ELR (cell line): ENCODE measurements at places on chromosomes 12 and 14.

DNA sequence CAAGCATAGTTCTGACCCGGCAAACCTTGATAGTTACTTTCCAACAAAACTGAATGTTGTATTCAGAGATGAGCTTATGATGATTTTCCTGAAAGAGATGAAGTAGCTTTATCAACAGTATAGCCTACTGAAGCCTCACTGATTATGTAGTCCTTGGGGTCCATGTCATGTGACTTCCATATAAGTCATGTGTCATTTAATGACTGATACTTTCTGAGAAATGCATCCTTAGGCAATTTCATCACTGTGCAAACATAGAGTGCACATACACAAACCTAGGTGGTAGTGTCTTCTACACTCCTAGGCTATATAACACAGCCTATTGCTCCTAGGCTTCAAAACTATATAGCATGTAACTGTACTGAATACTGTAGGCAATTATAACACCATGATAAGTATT, 28.5 kb upstream of the TUBA1C start:
- DNase-seq = no peak

DNA sequence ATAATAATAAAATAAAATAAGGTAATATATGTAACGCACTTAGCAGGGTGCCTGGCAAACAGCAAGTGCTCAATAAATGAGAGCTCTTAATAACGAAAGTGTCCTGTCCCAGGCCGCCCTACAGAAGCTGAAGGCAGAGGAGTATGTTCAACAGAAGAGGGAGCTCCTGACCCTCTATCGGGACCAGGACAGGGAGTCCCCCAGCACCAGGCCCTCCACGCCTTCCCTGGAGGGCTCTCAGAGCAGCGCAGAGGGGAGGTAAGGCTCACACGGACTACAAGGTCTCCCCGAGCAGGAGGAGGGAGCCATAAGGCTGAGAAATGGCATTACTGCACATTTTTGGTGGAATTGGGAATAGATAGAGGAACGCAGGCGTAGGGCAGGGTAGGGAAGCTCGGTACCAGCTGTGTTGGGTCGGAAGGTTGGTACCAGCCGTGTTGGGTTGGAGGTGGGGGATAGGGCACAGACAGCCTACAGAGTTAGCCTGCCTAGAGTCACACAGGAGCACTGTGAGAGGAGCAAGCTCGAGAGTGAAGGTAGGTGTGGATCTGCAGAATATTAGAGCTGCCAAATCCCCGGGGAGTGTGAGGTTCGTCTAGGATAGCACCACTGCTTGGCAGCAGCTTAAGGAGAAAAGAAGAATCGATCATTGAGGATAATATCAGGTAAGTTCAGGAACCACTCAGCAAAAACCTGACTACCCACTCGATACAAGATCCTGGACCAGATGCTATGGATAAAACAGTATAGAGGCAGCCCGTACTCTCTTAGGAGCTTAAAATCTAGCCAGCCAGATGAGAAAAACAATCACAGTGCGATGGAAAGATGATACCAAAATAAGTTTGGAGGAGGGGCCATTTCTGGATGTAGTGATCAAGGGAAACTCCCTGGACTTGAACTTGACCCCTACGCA, 15.3 kb downstream of the TNFRSF1A start:
- DNase-seq = peak; percentile 75

DNA sequence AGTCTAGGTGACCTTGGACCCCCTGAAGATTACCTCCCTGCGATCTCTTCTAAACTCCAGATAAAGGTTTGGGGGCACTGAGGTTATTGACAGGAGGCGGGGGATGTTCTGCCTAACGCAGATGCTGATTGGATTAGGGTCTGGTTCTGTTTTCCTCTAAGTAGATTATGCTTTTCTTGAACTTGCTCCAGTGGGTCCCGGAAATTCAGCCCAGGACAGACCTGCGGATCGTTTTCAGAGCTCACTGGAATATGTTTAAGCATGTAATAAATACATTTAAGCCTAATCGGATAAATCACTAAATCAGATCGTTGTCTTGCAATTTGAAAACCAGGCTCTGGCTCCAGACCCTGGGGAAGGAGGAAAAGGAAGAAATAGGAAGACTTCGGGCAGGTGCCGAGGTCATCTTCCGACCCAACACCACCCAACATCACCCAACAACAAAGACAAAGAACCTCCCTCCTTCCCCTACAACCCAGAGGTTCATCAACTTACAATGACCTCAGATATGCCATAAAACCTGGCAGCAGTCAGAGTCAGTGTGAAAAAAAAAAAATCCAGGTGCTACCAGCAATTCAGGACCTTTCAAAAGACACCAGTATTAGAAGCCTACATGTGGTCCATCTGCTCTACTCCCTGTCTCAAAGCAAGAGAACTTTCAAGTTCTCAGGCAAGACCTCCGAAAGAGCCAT, 148.4 kb downstream of the KSR2 start:
- no peak for DNase-seq

GRCh38 chr12:21451529-21451928, 14.1 kb downstream of the PYROXD1 start:
- DNase-seq = peak; percentile 56

DNA sequence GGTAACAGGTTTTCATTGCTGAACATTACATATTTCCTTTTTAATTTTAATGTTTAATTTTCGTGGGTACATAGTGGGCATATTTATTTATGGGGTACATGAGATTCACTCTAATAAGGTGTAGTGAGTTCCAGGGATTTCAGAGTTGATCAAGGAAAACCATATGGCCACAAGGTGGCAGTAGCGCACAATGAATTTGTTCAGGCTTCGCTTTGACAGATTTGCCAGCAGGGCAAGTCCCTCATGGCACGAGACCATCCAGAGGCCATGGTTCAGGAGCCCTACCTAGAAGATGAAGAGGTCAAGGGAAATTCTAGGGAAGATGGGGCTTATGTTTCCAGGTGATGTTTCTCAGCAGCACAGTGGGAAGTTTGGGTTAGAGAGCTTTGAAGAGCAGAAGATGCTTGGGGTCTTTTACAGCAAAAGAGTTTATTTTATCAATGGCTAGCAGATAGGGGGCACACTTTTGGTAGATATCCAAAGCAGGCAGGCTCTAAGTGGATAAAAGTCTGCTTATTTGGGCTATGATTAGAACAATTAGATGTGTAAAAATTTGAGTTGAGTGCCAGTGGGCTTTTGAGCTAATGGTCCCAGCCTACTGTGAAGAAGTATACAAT, 1004.4 kb downstream of the AACS start:
- DNase-seq = peak; percentile 61

DNA sequence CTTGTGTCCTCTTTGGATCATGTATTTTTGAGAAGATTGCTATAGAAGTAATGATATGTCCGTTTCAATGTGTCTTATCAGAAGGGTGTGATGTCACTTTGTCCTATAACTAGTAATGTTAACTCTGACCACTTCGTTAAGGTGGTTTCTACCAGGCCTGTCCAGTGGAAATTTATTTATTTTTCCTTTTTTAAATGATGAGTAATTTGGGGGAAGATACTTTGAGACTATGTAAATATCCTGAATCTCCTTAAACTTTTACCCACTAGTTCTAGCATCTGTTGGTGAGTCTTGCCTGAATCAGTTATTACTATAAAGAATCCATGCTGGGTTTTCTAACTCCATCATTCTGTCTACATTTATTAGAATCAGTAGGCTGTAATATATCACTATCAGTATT, 15.3 kb downstream of the EP400 start:
- DNase-seq = peak; percentile 63

DNA sequence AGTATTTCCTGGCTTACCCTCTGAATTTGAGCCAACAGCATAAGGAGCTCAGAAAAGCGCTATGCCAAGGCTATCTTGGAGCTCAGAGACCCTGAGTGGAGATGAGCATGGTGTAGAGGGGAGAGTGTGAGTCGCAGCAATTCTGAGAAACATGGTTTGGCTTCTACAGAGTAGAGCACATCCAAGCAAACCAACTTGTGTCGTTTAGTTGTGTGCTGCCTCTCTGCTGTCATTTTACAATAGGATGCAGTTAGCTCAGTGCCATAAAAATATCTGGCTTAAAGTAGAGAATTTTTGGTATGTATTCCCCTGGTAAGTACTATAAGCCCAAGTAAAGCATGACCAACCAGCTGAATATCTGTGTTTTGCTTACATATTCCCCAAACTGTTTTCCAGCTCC, 249.2 kb downstream of the TRHDE start:
- DNase-seq = no peak

GRCh38 chr12:10456856-10457255, 3.7 kb upstream of the KLRC1 start:
- DNase-seq = no peak

DNA sequence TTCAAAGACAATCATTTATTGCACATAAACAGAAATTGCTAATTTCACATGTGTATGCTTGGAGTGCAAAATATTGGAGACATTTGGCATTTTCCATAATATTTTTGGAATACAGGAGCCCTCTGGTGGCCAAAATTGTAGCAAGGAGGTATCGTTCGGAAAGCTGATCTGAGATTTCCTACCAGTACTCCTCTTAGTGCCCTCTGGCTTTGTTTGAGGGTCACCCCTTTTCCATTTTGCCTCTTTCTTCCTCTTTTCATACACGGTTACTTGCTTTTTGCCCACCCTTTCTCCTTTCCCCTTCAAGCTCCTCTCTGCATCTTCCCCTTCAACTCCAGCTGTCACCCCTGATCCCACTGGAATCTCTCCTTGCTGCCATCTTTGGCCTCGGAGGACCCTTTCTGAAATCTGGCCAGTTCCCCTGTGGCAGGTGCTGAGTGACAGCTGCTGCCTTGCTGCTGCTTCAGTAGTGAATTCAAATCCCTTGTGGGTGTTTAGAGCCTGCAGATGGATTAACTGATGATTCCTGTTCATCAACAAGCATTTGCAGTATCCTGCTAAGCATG, 164.6 kb upstream of the PARP11 start:
- peak; percentile 69 for DNase-seq

DNA sequence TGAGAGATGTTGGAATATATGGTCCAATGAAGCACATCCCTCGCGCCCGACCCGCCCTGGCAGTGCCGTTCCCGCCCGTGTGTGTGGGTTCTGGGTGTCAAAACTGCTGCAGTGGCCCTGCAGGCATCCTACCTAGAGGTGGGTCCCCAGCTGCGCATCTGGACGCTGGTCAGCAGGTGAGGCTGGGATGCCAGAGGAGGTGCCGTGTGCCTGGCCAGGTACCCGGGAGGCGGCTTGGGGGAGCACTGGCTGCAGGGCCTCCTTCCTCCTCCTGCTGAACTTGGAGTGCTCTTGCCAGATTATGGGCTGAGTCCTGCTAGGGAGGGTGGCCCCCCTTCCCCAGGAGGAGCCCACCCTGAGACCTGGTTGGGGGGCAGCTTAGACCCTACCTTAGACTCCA, 5.2 kb downstream of the MTA1 start:
- no peak for DNase-seq

- DNase-seq = no peak
Measured at GRCh38 chr14:41167040-41167439, 439.6 kb upstream of the LRFN5 start.

DNA sequence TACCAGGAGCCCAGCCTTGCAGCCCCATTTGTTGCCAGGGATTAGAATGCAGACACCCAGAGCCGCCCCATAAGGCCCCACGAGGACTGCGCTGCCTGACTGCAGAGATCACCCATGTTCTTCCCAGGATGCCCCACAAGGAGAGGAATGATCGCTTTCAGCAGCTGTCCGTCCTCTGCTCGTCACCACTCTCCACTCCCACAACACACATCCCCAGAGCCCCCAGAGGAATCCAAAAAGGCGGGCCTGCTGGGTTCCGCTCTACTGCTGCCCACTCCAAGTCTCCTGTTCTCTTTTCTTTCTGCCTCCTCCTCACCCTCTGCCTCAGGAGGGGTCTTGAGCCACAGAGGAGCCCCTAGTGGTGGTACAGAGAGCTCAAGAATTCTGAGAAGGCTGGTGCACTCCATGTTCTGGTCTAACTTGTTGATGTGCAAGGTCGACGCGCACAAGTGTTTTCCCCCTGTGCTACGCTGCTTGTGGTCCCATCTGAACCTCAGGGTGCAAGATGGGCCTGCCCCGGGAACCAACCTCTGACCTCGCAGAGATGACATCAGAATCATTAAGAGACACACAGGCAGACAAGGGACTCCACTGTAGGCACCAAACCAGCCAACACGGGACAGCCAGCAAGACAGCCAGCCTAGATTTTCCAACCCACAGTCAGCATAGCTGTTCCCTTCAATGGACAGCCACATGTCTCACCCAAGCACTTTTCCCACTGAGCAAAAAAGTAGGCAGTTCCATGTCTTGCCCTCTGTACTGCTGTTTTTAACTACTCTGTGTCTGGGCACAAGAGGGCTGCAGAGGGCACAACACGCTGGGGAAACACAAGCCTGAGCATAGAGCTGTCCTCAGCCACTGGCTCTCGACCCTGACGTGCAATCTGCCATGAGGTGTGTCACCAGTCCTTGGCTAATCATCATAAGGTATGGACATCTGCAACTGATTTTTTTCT, 29.9 kb downstream of the PXN start:
- DNase-seq = peak; percentile 51

DNA sequence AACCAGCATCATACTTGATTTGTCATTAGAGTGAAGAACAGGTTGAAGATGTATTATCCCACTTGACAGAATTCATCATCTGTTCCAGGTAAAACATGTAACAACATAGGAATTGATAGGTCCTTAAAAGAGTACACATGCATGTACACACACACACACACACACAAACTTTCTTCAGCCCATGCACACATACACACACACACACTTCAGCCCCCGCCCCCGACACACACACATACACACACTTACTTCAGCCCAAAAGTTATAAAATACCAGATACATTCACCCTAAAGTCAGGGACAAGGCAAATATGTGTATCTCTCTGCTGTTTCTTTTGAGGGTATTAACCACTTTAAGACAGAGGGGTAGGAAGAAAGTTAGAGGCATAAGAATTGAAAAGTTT, 15.4 kb downstream of the CAND1 start:
- no peak for DNase-seq

DNA sequence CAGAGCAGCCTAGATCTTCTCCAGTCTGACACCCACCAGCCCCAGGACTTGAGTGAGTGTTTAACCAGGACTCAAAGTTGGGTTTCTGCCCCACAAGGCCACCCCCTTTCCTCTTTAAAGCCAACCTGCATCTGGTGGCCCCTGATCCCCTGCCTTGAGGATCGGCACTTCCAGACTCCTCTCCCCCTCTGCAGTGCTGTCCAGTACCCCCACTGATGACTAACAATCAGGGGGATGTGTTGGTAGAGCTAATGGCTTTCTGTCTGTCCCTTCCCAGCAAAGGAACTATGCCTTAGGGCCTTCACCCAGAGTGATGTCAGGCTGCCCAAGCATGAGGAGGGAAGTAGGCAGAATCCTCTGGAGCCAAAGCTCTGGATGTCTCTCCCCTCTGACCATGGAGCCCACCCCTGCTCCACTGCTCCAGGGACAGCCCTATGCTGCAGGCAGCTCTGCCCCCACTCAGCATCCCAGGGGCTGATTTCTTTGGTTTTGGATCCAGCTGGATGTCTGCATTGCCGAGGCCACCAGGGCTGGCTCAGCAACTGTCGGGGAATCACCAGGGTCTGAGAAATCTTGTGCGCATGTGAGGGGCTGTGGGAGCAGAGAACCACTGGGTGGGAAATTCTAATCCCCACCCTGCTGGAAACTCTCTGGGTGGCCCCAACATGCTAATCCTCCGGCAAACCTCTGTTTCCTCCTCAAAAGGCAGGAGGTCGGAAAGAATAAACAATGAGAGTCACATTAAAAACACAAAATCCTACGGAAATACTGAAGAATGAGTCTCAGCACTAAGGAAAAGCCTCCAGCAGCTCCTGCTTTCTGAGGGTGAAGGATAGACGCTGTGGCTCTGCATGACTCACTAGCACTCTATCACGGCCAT, 42.9 kb downstream of the DAD1 start:
- DNase-seq = peak; percentile 84

- DNase-seq = no peak
Measured at GRCh38 chr12:105611340-105611739, 280.8 kb downstream of the C12orf75 start.

GRCh38 chr12:27554421-27555186, 30.6 kb downstream of the PPFIBP1 start:
- DNase-seq = peak; percentile 43

GRCh38 chr14:26389646-26390508, 208.0 kb downstream of the NOVA1 start:
- no peak for DNase-seq
